Activated CD4-positive, alpha-beta T cell treated with anti-CD3 and anti-CD28 coated beads, Interleukin-2, amount 50 U/mL, for 1 hour (primary cell): ENCODE measurements at places on chromosomes 2 and 18.

GRCh38 chr18:80233201-80233835 is 14.0 kb downstream of the PARD6G start:
- DNase-seq, result no peak

GRCh38 chr18:79988071-79988450 is 302 bp downstream of the TXNL4A start:
- DNase-seq, result peak; percentile 56

- DNase-seq, result no peak
Measured at GRCh38 chr2:16584084-16584483, 81.5 kb downstream of the CYRIA start.

DNA sequence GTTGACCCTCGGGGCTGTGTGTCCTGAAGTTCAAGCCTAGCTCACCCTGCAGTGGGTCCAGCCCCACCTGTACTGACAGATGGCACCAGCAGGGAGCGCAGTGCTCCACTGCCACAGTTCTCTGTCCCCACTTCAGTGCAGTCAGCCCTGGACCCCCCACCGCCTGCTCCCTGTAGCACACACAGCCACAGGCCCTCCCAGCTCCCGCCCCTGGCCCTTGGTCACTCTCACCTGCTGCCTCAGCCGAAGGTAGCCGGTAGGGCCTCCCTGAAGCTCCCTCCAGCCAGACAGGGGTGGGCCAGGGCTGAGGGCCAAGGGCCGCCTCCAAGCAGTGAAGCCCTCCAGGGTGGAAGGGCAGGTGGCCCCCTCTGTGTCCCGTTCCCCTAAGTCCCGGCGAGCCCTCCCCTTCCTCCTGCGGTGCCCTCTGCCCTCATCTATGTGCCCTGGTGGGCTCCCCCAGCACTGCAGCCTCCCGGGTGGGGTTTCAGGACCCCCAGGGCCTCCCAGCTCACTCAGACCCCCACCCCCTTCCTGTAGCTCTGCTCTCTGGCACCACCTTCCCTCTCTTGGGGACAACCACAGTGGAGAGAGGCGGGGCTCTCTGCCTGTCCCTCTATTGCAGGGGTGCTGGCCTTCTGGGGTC is 10.8 kb upstream of the ALPP start:
- no peak for DNase-seq

DNA sequence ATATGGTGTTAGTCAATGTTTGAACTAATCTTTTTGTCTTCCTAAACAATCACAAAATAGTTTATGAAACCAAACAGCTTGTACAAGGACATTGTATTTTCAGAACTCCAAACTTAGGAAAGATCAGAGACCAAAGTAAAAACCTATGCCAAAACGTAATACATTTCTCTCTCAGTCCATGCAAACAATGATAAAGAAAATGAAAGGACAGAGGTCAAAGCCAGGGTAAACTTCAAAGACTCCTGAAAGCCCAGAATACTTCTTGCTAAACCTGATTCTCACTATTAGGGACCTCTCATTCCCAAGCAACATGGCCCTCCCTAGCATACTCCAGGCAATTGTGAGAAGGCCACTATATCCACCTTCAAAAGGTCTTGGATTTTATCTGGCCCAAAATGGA is 105.1 kb upstream of the GALNT5 start:
- DNase-seq, result no peak

- no peak for DNase-seq
Measured at GRCh38 chr2:176415174-176415895, 146.1 kb downstream of the MTX2 start.

GRCh38 chr2:45276914-45277313 is 267.7 kb upstream of the SIX2 start:
- no peak for DNase-seq

GRCh38 chr2:205657579-205657978 is 24.7 kb upstream of the NRP2 start:
- no peak for DNase-seq

DNA sequence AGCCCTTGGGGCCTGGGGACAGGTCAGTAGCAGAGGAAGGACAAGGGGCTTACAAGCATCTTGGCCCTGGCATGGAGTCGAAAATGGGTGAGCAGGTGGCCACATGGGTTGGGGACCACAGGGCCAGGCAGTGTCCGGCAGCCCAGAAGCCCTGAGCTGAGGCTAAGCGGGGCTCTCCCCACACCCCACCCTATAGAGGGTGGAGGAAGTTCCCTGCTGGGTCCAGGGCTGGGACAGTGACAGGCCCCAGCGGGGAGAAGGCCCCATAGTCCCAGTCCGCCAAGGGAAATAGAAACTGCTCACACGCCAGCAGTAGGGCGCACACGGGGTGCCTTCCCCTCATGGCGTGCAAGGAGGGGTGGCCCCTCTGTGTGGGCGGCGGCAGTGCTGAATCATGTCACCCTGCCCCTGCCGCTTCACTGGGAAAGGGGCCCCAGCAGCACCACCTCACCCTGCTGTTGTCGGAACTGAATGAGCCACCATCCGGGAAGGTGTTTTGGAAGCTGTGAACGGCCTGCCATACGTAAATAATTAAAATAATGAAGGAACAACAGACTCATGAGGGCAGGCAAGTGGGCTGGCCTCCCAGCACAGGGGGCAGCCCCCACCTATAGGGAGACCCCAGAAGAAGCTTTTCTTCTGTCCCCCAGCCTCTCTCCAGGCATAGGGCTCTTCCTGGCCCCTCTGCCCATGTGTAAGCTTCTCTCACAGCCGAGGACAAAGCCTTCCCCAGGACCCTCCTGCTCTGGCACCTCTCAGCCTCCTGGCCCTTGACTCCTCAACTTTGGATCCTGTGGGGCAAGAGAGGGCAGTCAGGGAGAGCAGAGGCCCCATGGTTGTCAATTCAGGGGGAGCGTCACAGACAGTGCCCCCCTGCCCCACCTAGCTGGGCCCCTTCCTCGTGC is 12.7 kb upstream of the DUSP2 start:
- DNase-seq, result peak; percentile 74

GRCh38 chr2:221549143-221549542 is 23.0 kb downstream of the EPHA4 start:
- no peak for DNase-seq

DNA sequence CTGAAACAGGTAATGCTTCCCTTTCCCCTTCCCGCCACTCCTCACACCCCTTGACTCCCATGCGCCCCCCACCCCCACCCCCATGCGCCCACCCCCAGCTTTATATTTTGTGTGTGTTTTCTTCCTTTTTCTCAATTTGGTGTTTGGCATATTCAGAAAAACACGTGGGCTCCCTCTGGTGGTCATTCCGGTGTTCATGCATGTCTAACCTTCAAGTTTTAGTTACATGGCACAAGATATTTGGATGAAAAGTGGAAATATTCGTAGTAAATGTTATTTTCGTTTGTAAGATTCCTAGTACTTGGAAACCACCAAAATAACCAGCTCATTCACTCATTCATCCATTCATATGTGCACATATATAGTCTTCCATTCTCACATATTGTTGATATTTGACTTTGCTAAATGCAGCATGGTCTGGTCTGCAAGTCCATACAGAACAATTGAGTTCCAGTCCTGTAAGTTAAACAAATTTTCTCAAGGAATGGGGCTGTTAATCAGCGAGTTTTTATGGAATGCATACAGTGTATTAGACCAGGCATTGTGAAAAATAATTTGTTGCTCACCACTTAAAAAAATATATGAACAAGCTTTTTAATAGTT is 143.6 kb upstream of the MAP3K20 start:
- peak; percentile 57 for DNase-seq

- DNase-seq, result no peak
Measured at GRCh38 chr2:104790901-104791495, 62.9 kb upstream of the POU3F3 start.

DNA sequence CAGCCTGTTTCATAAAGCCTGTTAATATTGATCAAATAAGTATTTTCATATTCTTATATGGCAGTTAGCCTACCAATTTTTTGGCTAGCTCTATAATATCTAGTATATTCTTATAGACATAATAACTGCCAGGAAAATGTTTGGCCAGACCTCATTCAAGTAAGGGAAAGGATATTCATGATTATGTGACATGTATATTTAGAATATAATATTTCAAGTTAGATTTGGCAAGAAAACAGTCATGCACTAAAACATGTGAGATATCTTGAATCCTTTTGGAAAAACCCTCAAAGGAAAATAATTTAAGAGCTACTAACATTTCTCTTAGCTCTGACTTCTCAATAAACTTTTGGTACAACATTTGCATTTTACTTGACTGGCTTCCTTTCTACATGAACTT is 694.1 kb downstream of the PLCL1 start:
- no peak for DNase-seq

DNA sequence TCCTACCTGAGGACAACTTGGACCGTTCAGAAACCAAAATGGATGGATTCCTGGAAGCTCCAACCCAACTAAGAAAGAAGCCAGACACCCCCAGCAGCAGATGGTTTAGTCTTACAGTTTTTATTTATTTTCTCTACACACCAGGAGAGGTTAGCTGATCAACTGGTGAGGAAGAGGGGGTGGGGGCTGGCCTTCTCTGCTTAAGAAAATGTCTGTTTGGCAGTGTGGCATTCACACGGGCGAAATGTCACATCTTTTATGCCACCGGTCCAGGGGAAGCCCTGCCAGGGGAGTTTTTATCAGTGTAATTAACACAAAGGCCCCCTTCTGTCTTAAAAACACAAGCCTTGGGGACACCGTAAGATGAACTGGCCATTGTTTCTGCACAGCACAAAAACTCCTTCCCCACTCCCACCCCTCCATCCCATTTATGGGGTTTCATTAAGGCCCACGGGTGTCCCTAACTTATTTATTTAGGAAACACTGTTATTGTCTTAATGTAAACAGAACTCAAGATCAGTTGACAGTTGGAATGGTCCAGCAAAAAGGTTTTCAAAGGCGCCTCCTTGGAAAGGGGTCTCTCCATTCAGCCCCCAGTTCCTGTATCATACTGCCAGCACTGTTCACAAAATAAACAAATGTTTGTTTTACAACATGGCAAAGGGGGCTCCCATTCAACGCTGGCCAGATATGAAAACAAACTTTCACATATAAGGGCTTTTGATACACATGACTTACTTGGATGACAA is 217.0 kb downstream of the C1D start:
- no peak for DNase-seq

- DNase-seq, result no peak
Measured at GRCh38 chr2:67561457-67561965, 164.4 kb downstream of the ETAA1 start.

DNA sequence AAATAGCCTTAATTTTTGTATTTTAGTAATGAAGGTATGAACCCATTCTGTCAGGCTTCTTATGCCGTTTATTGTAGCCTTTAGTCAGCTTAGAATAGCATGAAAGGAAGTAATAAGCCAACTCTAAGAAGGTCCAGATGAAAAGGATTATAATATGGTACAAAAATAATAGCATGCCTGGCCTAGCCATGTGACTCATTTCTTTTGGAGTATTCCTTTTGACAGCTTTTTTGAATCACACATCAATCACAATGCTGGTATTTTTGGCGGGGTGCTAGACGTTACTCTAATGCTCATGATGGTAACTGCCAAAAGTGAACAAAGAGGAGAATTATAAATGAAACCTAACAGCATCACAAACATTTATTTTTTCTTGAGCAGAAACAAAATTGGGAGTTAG is 19.9 kb downstream of the FMNL2 start:
- no peak for DNase-seq

DNA sequence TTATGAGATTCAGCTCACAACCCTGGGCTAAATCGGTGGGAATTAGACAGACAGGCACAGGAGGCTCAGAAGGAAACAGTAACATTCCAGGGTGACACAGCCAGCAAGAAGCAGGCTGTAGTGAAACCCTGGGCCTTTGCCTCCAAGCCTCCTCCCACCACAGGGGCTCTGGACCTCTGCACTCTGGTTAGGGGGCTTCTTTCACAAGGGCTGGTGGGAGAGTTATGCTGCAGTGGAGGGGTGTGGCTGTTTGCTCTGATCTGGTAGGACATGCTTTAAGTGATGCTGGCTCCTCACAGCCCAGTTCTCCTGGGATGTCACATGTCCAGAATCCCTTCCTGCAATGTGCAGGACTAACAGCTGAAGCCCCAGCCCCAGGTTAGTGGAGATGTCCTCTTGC is 109.9 kb downstream of the TGFA start:
- no peak for DNase-seq

DNA sequence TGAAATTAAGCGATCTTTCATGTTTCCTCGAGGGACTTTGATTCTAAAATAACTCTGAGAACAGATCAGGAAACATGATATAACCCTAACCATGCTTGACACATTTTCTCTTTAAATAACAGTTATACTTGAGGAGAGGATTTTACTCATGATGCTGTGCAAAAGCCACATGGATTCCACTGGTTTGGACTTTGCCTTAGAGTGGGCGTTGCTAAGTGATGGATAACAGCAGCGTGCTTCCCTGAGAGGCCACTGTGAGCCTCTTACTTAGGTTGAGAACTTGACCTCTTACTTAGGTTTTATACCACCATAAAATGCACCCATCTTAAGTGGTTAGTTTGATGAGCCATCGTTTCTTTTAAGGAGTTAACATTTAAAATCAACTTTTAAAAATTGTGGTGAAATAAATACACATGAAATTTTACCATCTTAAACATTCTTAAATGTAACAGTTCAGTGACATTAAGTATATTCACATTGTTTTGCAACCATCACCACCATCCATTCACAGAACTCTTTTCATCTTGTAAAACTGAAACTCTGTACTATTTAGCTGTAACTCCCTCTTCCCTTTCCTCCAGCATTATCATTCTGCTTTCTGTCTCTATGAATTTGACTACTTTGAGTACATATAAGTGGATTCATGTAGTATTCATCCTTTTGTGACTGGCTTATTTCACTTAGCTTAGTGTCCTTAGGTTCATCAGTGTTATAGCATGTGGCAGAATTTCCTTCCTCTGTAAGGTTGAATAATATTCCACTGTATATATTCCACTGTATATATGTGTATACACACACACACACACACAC is 22.6 kb downstream of the ANXA4 start:
- DNase-seq, result no peak

GRCh38 chr2:157726946-157727345 is 98.3 kb upstream of the ACVR1C start:
- no peak for DNase-seq

GRCh38 chr2:214674278-214674677 is 135.2 kb downstream of the BARD1 start:
- DNase-seq, result no peak

DNA sequence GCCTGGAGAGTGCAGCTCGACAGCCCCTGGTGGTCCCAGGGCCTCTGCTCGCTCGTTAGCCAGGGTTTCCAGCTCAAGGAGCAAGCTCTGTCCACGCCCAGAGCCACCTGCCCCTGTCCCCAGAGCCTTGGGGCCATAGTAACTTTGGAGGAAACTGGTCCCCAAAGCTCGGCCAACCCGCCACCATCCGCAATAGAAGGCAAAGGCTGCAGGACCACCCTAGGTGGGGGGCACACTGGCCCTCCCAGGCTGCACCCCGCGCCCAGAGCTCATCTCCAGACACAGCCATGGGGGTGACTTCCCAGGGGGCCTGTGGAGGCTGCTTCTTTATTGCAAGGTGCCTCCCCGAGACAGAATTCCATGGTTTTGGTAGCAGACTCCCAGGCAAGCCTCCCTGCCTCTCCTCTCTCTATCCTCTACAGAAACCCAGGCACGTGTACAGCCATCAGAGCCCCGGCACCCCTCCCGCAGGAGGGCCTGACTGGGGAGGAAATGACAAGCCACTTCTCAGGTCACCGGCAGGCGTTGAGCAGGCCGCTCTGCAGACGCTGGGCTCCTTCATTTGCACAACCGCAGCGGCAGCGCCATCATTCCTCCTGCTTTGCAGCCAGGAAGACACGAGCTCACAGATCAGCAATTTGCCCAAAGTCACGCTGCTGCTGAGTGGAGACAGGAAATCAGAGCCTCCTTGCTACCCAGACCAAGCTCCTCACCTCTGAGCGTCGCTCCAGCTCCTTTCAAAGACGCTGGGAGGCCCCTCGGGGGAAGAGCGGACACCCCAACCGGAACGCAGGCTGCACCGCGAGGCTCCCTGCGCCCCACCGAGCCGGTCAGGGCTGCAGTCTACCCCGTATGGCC is 80.2 kb downstream of the NDUFA10 start:
- DNase-seq, result peak; percentile 11

GRCh38 chr2:52897511-52898044 is 870.0 kb upstream of the CHAC2 start:
- no peak for DNase-seq
